ENCODE measurements at places on chromosomes 3 and 15.
A peak's percentile ranks its signal among the peaks of the same experiment; 100 is the strongest.

DNA sequence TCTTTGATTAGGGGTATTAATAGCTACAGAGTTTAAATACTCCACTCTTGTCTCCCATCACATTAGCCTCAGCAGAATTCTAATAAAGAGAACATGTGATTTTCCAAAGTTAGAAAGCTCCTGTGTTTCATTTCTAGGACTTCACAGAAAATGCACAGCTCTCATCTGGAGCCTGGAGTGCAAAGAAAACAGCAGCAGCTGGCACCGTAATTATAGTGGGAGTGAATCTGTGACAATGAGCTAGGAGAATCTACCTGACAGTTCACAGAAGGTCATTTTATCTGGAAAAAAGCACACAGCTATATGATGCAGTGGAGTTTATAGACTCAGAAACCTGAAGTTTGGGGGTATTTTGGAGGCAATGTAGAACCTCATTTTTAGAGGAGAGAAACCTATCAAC lies 5.4 kb upstream of the TRIM59 start:
- no peak for DNase-seq

GRCh38 chr3:179452176-179452564 lies 900 bp upstream of the GNB4 start:
- DNase-seq: peak; percentile 81

DNA sequence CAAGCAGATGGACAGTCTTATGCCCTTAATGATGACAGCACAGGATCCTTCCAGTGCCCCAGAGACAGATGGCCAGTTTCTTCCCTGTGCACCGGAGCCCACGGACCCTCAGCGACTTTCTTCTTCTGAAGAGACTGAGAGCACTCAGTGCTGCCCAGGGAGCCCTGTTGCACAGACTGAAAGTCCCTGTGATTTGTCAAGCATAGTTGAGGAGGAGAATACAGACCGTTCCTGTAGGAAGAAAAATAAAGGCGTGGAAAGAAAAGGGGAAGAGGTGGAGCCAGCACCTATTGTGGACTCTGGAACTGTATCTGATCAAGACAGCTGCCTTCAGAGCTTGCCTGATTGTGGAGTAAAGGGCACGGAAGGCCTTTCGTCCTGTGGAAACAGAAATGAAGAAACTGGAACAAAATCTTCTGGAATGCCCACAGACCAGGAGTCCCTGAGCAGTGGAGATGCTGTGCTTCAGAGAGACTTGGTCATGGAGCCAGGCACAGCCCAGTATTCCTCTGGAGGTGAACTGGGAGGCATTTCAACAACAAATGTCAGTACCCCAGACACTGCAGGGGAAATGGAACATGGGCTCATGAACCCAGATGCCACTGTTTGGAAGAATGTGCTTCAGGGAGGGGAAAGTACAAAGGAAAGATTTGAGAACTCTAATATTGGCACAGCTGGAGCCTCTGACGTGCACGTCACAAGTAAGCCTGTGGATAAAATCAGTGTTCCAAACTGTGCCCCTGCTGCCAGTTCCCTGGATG lies 198.7 kb downstream of the AKAP13 start:
- DNase-seq: no peak

DNA sequence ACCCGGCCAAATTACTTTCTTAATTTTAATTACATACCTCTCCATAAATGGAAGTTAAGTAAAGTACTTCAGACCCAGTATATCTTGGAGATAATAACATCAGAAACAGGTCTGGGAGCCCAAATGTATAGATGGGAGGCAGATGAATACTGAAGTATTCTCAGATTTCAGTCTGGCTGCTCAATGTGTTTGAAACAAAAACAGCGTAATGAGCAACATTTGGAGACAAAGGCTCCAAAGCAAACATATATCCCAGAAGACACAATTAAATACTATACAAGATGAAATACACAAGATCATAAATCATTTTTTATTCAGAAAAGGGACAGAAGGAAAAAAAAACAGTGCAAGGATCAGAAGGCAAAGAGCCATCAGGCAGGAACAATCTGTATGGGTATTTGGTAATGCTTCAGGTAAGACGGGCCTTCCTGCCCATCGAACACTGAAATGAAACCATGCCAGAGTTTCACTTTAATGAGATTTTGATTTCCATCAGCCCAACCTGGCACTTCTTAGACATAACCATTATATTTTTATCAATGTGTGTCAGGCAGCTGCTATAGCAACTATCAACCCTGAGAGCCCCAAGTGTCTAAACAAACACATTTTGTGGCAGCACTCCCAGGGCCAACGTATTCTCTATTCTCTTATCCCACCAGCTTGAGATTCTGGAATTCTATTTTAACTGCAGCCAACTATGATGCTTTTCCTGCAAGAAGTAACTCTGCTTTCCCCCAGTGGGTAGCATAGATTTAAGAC lies 210.8 kb downstream of the STT3B start:
- peak; percentile 54 for DNase-seq

- no peak for DNase-seq
These were observed 231.5 kb downstream of the LRTM1 start for GRCh38 chr3:54696313-54696712.

DNA sequence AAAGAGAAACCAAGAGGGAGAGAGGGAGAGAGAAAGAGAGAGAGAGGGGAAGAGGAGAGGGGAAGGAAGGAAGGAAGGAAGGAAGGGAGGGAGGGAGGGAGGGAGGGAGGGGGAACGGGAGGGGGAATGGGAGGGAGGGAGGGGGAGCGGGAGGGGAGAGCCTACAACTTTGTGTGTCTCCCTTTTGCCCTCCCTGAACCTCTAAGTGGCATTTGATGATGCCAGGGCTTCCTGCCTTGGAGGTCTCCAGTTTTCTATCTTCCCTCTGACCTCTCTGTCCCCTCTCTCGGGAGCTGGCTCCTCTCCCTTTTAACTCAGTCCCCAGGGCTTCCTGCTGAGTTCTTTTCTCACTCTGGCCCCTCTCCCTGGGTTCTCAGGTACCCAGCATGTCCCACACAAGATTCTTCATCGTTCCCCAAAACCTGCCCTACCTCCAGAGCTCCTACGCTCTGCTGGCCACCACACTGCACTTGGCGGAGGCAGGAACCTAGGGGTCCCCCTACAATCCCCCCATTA lies 12.5 kb upstream of the FAM174B start:
- no peak for DNase-seq

DNA sequence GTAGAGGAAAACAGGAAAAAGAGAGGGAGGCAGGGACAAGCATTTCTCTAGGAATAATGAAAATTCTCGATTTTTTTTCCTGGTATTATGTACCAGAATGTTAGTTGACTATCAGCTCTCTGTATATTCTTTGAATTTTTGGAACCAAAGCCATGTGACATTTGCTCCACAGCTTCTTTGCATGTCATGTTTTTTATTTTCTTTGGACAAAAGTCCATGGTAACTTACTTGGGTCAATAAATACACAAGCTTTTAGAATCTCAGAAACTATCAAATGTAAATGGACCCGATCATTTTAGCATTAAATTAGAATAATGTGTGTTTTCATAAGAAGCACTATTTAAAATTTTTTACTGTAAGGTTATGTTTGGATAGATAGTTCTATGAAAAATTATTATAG lies 320.5 kb downstream of the ZIC1 start:
- no peak for DNase-seq

GRCh38 chr15:79494963-79495755 lies 63.0 kb downstream of the MINAR1 start:
- no peak for DNase-seq

- DNase-seq: peak; percentile 8
These were observed 22.5 kb downstream of the POPDC2 start for GRCh38 chr3:119637679-119638477.

DNA sequence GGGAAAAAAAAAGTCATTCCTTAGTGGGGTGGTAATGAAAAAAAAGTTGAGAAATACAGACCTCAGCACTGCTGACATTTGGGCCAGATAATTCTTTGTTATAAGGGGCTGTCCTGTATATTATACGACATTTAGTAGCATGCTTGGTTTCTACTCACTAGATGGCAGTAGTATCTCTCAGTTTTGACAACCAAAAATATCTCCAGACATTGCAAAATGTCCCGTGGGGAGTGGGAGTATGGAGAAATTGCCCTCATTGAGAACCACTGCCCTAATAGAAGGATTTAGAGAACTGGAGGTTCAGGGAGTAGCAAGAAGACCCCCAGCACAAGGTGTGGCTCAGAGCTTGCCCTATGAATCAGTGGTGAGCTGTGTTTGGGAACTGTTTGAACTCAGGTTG lies 28.6 kb upstream of the TEX264 start:
- DNase-seq: peak; percentile 6

GRCh38 chr15:34359416-34359815 lies 7.6 kb downstream of the LPCAT4 start:
- no peak for DNase-seq

GRCh38 chr15:81752546-81752942 lies 293.3 kb downstream of the MEX3B start:
- DNase-seq: peak; percentile 93

- peak; percentile 41 for DNase-seq
These were observed 109.7 kb upstream of the HACD2 start for GRCh38 chr3:123694366-123695087.

DNA sequence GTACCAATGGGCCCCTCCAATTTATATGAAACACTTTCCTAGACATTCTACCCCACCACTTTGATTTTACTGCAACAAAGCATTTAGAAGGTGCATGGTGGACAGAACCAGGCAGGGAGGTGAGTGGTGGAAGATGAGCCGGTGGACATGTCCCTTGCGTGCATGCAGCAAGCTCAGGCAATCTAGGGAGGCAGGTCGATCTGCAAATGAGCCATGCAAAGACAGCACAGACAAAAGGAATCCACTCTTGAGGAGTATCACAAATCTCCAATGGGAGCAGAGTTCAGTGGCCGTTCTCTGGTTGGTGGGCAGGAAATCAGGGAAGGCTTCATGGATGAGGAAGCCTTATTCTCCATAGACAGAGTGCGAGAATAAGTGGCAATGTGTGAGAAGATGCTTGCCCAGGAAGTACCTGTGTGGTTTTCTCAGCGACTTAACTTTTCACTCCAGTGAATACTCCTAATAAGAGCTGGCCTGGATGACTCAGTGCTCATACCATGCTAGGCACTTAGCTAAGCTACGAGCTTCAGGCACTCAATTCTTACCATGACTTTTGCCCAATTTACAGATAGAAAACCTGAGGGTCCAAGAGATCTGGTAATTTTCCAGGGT lies 152.5 kb downstream of the FOXP1 start:
- no peak for DNase-seq

DNA sequence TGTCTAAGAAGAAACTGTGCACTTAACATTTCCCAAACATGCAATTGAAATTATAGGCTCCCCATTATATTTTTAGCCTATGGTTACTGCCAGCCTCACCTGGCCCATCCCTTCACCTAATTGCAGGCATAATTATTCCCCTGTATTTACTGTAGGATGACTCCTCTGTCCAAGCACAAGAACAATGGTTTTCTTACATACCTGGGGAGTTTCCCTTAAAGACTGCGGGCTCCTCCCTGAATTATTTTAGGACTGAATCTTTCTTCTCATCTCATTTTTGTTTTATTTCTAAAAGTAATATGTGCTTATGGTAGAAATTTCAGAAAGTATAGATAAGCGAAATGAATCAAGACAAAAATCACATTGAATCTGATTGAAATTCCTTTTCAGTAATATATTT lies 11.4 kb downstream of the TM4SF1 start:
- no peak for DNase-seq

GRCh38 chr3:183497313-183497712 lies 58.2 kb downstream of the KLHL6 start:
- no peak for DNase-seq

GRCh38 chr15:70741677-70742293 lies 21.6 kb downstream of the UACA start:
- DNase-seq: no peak

DNA sequence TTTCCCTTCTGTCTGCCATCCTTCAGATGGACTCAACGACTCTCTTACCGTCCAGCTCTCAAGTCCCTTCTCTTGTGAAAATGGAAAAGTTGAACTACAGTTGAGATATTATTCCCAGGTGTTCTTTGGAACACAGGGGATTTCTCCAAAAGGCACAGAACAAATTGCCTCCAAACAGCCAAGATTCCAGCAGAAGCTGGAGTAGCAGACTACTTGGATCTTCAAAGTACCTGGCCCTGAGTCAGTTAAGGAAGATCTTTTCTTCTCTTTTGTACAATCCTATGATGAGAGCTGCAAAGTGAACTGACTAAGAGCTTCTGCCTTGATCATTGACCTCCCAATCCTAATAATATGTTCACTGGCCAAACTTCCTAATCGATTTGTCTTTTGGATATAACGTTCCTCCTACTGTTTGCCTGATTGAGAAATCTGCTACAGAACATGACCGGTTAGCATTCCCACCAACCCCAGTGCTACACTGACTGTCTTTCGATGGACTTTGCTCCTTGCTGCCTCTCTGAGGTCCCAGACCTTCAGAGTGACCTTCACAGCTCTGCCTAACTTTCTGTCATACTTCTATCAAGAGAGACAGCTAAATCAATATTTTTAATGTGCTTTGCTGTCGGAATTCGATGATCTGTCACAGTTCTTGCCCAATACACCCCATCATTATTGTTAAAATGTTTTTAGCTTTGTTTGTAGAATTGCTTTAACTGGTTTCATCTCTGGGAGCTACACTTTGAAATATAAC lies 21.9 kb downstream of the PAQR9 start:
- DNase-seq: no peak

- DNase-seq: no peak
These were observed 91.0 kb upstream of the RPL32 start for GRCh38 chr3:12932347-12932746.

Measured in eye (tissue), 1 donor.